ENCODE measurements at places on chromosomes 4 and X.

- DNase-seq: no peak
These were observed 88.8 kb downstream of the FMR1NB start for GRCh38 chrX:148069759-148070503.

DNA sequence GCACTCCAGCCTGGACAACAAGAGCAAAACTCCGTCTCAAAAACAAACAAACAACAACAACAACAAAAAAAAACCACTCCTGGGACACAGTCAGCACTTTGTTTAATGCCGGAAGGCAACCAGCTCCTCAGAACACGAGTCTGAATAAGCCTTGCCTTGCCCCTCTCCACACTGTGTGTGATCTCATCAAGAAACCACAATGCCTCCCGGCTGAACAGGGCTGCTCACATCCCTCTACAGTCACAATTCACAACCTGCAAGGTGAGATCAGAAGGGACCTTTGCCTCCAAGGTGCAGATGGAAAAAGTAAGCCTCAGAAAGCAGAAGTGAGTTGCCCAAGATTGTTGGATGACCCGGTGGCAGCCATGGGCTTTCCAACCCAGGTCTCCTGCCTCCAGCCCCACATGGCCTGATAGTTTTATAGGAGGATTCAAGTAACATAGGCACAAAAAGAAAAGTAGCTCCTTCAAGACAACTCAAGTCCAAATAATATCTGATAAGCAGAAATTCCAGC, 80.8 kb downstream of the JAKMIP1 start:
- no peak for DNase-seq

- no peak for DNase-seq
These were observed 48.0 kb downstream of the PPP2R2C start for GRCh38 chr4:6424425-6424824.

- no peak for DNase-seq
These were observed 154.1 kb downstream of the BANK1 start for GRCh38 chr4:101944649-101945048.

- no peak for DNase-seq
These were observed 261.2 kb upstream of the NDST4 start for GRCh38 chr4:115374621-115375020.
